ENCODE measurements at places on chromosomes 3 and 15.

- no peak for DNase-seq
Observed at GRCh38 chr3:103918336-103918735, 1448.4 kb upstream of the ALCAM start.

- DNase-seq: no peak
Observed at GRCh38 chr3:167872941-167873340, 137.4 kb downstream of the SERPINI1 start.

DNA sequence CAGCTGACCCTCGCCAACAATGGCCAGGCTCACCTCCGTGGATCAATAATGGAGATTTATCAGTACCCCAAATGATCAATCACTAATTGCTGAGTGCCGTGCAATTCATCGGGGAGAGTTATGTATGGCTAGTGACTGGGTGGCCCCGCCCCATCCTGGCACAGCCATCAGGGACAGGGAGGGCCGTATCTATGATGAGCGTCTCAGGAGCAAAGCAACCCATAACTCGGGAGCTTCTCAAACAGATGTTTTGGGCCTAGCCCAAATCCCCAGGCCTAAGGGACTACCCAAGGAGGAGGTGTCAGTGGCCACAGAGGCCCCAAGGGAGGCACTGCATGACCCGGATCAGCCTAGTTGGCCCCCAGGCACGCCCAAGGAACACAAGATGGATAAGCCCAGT is 180.0 kb upstream of the LINGO1 start:
- no peak for DNase-seq

GRCh38 chr3:59675495-59675894 is 625.7 kb upstream of the CFAP20DC start:
- DNase-seq: no peak

DNA sequence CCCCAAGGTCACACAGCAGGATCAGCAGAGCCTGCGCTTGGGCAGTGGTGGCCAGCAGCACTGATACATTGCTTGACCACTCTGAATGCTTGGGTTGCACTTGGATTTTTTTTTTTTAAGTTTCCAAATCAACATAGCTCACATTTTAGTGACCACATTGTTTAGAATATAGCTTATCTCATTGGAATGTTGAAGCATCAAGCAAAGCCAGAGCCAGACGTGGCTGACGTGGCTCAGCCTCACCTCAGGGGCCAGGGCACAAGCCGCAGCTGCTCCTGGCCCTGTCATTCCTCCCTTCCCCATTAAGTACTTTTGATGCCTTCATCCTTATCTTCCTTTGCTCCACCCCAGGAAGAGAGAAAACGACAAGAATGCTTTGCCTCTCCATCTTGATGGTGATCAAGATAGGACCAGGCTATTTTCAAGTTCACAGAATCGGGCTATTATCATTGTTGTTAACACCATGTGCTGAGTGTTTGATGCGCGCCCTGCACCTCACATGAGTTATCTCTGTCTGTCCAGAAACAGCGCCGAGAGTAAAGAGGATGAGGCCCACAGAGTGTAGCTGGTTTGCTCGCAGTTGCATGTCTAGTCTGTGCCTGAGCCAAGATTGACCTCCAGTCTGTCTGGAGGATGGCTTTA is 75.8 kb downstream of the AAGAB start:
- DNase-seq: peak; percentile 68
